ENCODE measurements at places on chromosomes 2 and 18.

DNA sequence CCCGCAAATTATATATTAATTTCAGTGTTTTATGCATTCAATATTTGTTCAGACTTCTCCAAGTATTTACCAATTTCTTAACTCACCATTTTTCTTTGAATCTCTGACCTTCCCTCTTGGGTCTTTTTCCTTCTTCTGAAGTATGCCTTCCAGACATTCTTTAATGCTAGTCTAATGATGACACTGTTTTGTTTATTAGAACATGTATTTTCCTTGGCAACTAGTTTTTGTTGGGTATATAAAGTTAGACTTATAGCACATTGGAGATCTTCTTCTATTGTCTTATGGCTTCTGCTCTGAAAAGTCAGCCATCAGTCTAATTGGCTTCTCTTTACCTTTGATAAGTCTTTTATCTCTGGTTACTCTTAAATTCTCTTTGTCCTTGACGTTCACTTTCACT, 423.2 kb upstream of the NRP2 start:
- no peak for DNase-seq

- DNase-seq = no peak
Measured at GRCh38 chr2:127174136-127174535, 46.0 kb downstream of the CYP27C1 start.

DNA sequence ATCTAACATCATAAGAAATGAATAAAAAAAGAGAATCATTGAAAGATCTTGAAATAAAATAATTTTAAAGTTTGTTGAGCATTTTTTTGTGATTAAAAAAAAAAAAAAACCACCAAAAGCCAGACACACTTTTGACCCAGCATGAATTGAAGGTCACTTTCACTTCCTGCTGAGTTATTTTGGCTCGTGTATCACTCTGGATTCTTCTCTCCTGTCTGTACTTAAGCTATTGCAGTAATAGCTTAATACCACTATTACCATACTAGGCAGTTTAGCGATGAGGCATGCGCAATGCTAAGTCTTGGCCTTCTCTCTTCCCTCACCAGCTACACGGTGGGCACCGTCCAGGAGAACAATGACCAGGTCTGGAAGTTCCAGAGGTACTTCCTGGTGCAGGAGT, 54.5 kb upstream of the SPP2 start:
- no peak for DNase-seq

GRCh38 chr2:140589696-140590095, 1541.1 kb downstream of the LRP1B start:
- no peak for DNase-seq

GRCh38 chr2:198662905-198663304, 794.8 kb downstream of the SATB2 start:
- no peak for DNase-seq

DNA sequence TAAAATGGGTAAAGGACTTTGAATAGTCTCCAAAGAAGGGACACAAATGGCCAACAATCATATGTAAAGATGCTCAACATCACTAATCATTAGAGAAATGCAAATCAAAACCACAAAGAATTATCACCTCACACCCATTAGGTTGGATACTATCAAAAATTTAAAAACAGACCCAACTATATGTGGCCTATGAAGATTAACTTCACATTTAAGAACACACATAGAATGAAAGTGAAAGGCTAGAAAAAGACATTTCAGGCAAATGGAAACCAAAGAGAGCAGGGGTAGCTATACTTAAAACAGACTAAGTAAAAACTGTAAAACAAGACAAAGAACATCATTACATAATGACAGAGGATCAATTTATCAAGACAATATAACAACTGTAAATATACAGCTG, 53.5 kb upstream of the ASPRV1 start:
- DNase-seq = no peak

DNA sequence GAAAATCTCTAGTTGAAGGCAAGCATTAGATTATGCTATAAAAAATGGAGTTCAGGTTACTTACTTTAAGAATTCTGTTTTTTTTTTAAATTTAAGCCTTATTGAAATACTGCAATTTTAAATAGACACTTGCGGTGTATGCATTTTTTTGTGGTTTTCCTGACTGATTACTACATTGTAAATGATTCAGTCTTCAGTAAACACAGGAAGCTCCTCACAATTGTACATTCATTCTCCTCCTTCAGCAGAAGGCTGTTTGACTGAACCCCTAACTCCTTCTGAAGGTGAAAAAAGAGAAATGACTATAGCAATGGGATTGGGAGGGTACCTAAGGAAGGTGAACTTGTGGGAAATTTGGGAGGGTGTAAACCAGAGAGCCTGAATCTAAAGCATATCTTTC, 136.1 kb downstream of the GCA start:
- no peak for DNase-seq

GRCh38 chr2:237652854-237653253, 25.5 kb downstream of the LRRFIP1 start:
- no peak for DNase-seq
